AG08395 (cell line): ENCODE measurements at places on chromosomes 11 and 22.

GRCh38 chr11:121412000-121412587 is 40.0 kb upstream of the SORL1 start:
- no peak for DNase-seq

GRCh38 chr22:30253205-30253852 is 6.8 kb upstream of the LIF start:
- DNase-seq: peak; percentile 26

DNA sequence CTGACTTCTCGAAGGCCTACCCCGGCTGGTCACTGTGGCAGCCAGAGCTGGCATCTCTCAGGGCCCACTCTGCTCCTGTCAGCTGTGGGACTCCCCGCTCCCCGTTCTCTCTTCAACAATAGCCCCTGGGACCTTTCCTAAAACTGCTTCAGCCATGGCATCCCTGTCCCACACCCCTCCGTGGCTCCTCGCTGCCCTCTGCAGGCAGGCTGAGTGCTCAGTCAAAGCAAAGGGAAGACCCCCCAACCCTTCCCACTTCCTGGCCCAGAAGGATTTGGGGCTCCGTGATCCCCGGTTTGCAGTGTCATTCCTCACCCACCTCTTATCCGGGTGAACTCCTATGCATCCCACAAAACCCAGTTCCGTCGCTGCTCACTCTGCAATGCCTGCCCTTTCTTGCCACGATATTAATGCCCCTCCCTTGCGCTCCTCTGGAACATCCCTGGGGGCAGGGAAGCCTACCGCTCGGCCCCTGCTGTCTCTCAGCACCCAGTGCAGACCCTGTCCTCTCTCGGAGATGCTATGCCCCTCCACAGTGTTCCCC is 1.6 kb upstream of the TH start:
- no peak for DNase-seq

DNA sequence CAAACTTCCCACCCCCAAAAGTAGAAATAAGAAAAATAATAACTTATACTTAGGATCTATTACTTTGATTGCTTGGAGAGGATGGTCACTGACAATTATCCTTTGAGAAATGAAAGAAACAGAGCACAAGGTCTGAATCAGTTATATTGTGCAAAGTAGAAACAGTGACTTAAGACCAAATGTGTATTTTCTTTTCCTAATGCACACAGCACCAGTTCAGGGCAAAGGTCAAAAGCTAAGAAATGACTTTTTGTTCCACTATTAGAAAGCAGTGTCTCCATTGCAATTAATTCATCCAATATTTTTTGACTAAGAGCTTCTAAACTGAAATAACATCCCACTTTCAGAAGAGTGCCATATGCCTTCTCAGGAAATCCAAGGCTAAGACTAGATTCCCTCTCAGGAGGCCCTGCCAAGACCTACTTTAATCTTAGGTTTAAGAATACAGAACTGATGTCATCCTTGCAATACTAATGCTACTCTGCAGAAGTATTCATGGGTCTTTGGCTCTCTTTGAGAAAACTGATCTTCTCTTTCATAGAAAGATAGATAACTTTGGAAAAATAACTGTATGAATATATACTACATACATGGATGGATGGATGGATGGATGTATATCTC is 147.0 kb downstream of the APOL5 start:
- no peak for DNase-seq

DNA sequence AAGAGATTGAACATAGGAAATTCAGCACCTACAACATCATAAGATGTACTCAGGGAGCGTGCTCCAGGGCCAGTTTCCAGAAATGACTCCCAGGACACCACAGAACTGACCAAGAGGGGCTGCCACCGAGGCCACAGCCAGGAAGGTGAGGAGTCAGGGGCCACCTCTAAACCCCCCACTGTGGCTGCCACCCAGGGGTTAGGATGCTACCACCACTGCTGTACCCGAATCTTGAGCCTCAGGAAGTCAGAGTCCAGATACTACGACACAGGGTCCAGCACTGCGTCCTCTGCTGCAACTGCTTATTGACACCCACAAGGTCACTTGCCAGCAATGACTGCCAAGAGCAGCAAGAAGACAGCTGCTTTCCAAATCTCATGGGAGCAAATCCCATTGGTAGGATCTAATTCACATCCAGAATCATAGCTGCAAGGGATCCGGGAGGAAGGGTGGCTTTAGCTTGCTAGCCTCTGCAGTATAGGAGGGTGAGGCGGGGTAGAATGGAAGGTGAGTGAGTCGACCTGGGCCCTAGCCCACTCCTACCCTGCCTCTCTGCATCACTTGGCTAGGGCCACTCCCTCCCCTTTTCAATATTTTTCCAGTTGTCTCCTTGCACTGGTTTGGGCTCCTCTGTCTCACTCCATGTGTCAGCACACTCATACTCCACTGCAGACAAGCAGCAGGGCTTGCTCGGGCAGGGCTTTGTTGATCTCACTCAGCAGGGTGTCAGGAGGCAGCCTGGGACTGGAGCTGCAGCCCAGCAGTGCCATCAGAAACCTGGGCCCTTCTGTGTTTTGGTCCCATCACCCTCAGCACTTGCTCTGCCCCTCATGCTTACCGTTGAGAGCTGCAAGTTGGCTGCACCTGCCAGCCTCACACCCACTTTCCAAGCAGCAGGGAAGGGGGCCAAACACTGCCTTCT is 18.1 kb upstream of the CYTH4 start:
- no peak for DNase-seq
